Activated CD4-positive, alpha-beta memory T cell treated with anti-CD3 and anti-CD28 coated beads, Interleukin-2, amount 10 ng/mL, durations not matched to agents 7 days and 5 days (primary cell): ENCODE measurements at places on chromosomes 7 and 10. TPM values are rescaled to one million over a fixed set of nuclear protein-coding genes. Genes with fewer than 3 reads are reported as not detected.

DNA sequence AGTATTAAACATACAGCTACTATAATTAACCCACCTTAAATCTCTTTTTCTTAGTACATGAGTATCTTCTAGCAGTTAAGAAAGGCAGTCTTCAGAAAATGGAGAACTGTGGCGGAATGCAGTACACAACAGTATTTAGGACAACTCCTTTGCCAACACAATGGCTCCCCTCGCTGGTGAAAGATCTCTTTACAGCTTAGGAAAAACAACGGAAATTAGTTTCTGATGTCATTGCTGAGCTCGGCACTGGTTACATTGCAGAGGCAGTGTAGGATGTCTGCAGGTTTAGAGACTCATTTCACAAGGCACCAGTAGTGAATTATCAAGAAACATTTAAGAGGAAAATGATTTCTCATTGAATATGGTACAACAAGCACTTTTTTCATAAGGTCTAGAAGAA, 43.4 kb downstream of the GLRX3 start:
- H3K4me1 ChIP-seq = peaks cover 27% of the 10 kb centered on the region
- peaks cover 57% of the 10 kb centered on the region for H3K36me3 ChIP-seq
- no peak overlapping the region for H3K4me3 ChIP-seq

- no peaks in the 10 kb centered on the region for H3K27me3 ChIP-seq
- H3K4me3 ChIP-seq = no peak overlapping the region
- no peaks in the 10 kb centered on the region for H3K4me1 ChIP-seq
- no peak for DNase-seq
Measured at GRCh38 chr7:94834359-94834758, 73.0 kb upstream of the PPP1R9A start.

DNA sequence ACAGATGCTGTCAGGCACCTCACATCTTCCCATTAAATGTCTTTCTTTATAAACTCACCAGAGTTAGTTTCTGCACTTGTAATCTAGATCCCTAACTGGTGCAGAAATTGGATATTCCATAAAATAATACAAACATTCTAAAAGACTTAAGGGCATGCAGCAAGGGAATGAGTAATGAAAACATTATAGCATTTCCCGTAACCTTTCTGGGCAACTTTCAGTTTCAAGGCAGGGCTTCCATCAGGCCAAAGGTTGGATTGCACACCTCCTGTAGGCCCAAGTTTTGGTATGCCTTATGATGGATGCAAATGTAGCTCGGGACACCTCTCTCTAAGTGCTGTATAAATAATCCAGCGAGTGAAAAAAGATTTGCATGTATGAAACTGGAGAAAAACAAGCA, 129.9 kb upstream of the LYZL2 start:
- no peak overlapping the region for H3K4me3 ChIP-seq
- peaks cover 10% of the 10 kb centered on the region for H3K36me3 ChIP-seq
- H3K27me3 ChIP-seq = no peaks in the 10 kb centered on the region
- peaks cover 23% of the 10 kb centered on the region for H3K4me1 ChIP-seq

DNA sequence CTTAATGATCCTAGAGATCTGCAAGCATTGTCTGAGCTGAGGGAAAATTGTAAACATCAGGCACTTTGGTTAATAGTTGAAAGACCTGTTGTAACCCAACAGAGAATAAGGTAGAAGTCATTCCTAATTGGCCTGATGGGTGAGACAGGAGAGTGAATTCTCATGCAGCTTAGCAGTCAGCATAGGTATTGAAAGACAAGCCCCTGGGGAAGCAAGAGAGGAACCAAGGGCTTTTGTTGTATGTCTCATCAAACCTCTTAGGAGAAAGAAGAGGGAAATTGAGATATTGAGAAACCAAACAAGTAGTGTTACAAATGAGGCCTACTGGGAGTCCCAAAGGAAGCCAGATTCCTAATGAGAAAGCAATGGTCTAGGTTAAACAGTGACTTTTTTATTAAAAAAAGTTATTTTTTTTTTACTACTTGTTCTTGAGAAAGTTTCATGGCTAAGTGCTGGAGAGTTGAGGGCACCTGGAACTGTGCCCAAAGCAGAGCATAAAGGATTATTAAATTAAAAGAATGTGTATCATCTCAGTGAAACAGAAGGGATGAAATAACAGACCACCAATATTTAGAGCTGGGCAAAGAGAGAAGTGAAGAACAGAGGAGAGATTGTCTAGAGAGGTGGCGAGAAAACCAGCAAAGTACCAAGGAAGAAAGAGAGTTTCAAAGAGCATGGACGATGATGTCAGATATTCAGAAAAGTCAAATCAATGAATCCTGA, 168.9 kb downstream of the CDK14 start:
- no peak overlapping the region for H3K4me3 ChIP-seq
- no peaks in the 10 kb centered on the region for H3K27me3 ChIP-seq
- no peaks in the 10 kb centered on the region for H3K36me3 ChIP-seq
- H3K27ac ChIP-seq = no peak overlapping the region

DNA sequence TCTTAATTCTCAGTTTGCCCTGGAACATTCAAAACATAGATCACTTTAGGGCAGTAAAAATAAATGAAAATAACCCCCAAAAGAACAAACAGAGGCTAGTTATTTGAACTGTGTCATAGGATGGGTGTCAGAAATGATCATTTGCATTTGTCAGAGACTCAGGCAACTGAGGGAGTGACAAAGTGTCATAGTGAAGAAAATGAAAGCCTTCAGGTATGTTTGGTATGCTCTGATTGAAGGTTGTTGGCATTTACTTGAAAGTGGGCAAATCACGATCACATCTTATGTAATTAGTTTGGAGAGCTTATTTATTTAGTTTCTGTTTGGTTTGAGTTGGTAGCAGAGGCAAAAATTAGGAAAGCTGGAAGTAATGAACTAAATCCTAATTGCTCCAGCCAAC, 880.9 kb downstream of the ANKRD7 start:
- no peaks in the 10 kb centered on the region for H3K36me3 ChIP-seq
- DNase-seq = no peak
- H3K4me3 ChIP-seq = no peak overlapping the region
- no peaks in the 10 kb centered on the region for H3K27me3 ChIP-seq
- H3K4me1 ChIP-seq = no peaks in the 10 kb centered on the region
- H3K27ac ChIP-seq = no peak overlapping the region

- no peak for DNase-seq
- no peak overlapping the region for H3K4me3 ChIP-seq
- no peak overlapping the region for H3K27ac ChIP-seq
- peaks cover 14% of the 10 kb centered on the region for H3K27me3 ChIP-seq
- peaks cover 2% of the 10 kb centered on the region for H3K4me1 ChIP-seq
Measured at GRCh38 chr7:129213828-129214227, 11.0 kb upstream of the AHCYL2 start.

DNA sequence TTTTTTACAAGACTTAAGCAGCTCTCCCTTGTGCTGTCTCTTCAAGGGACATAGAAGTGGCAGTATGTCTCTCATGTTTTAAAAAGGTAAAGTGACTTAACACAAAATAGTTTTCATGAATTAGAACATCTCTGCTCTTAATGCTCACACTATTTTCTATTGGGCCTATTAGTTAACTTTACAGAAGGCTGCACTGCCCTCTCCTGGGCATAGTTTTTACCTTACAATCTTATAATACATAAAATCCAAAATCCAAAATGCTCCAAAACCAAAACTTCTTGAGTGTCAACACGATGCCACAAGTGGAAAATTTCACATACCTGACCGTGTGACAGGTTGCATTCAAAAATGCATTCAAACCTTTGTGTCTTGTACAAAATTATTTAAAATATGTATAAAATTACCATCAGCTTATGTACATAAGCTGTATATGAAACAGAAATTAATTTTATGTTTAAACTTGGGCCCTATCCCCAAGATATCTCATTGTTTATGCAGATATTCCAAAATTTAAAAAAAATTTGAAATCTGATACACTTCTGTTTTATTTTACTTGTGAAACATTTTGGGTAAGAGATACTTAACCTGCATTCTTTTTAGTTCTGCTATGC, 25.8 kb downstream of the TES start:
- H3K27me3 ChIP-seq = no peaks in the 10 kb centered on the region
- no peak overlapping the region for H3K4me3 ChIP-seq
- no peak overlapping the region for H3K27ac ChIP-seq
- peak; percentile 60 for DNase-seq
- H3K36me3 ChIP-seq = peaks cover 43% of the 10 kb centered on the region

- H3K4me1 ChIP-seq = peaks cover 63% of the 10 kb centered on the region
- DNase-seq = no peak
- no peak overlapping the region for H3K27ac ChIP-seq
- H3K36me3 ChIP-seq = peaks cover 47% of the 10 kb centered on the region
Measured at GRCh38 chr10:22702348-22702747, 12.0 kb downstream of the PIP4K2A start.

DNA sequence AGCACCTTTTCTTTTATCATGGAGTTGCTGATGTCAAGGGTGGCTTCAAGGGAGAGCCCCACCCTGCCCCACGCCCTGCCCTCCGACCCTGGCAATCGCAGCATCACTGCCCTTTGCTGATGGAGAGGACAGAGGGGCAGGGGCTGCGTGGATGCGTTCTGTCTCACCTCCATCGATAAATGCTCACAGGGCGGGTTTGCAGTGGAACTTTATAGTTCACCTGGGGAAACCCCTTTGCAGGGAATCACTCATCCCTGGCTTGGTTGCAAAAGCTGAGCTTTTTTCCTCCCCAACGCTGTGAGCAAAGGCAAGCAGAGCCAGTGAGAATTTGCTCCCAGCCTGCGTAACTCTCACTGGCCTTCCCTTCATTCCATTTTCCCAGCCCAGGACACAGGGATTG, 176.8 kb downstream of the WDR37 start:
- H3K36me3 ChIP-seq = peaks cover 3% of the 10 kb centered on the region
- no peak for DNase-seq
- no peak overlapping the region for H3K27ac ChIP-seq
- H3K4me1 ChIP-seq = no peaks in the 10 kb centered on the region

GRCh38 chr10:128908499-128908898, 558.5 kb upstream of the MGMT start:
- H3K27ac ChIP-seq = no peak overlapping the region
- no peaks in the 10 kb centered on the region for H3K27me3 ChIP-seq
- H3K4me3 ChIP-seq = no peak overlapping the region
- DNase-seq = no peak
- H3K4me1 ChIP-seq = peaks cover 7% of the 10 kb centered on the region
- no peaks in the 10 kb centered on the region for H3K36me3 ChIP-seq

DNA sequence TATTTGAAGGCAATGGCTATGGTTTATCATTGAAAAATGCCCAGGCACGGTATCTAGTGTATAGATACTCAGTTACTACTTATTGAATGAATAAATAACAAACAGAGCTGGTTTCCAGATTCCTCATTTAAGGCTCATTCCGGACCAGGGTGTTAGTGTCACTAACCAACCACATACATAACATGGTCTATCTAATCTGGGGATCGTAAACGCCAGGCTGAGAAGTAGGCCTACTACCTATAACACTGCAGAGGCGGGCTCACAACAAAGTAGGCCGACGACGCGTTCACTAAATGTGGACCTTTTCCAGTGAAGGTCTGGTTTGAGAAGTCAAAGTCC, 423 bp downstream of the LSM5 start:
- peak overlapping the region; percentile 93 for H3K27ac ChIP-seq
- no peaks in the 10 kb centered on the region for H3K27me3 ChIP-seq
- H3K4me3 ChIP-seq = peak overlapping the region; percentile 79
- peaks cover 39% of the 10 kb centered on the region for H3K4me1 ChIP-seq
- no peak for DNase-seq

- no peaks in the 10 kb centered on the region for H3K4me1 ChIP-seq
- no peak overlapping the region for H3K27ac ChIP-seq
- no peak for DNase-seq
Measured at GRCh38 chr10:85565381-85565780, 801.2 kb downstream of the GRID1 start.

GRCh38 chr10:132836248-132836831, 50.4 kb upstream of the NKX6-2 start:
- H3K27ac ChIP-seq = no peak overlapping the region
- H3K4me1 ChIP-seq = no peaks in the 10 kb centered on the region
- no peak overlapping the region for H3K4me3 ChIP-seq
- no peaks in the 10 kb centered on the region for H3K36me3 ChIP-seq
- no peaks in the 10 kb centered on the region for H3K27me3 ChIP-seq

GRCh38 chr10:47381427-47382379, 2.4 kb downstream of the ZNF488 start:
- no peak overlapping the region for H3K4me3 ChIP-seq
- peaks cover 21% of the 10 kb centered on the region for H3K4me1 ChIP-seq
- H3K27ac ChIP-seq = no peak overlapping the region
- H3K36me3 ChIP-seq = peaks cover 4% of the 10 kb centered on the region
- peak; percentile 5 for DNase-seq

DNA sequence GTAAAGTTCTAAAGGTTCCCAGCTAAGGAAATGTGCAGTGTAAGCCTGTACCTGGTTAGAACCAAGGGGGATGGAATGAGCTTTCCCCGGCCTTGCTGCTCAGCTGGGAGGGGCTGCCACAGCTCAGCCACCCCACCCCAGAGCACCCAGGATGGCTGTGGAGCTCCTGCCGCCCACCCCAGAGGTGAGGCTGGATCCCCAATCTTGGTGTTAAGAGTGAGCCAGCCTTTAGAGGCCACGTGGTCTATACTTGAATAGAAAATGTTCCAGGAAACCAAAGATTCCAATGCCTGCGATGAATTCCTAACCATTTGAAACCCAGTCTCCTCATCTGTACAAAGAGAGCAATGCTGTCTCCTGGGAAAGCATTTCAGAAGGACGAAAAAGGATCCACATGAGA, 16.5 kb downstream of the DIP2C start:
- no peak overlapping the region for H3K4me3 ChIP-seq
- H3K4me1 ChIP-seq = peaks cover 5% of the 10 kb centered on the region
- H3K27ac ChIP-seq = no peak overlapping the region
- H3K36me3 ChIP-seq = no peaks in the 10 kb centered on the region
- H3K27me3 ChIP-seq = peaks cover 16% of the 10 kb centered on the region
- no peak for DNase-seq

- no peak for DNase-seq
- H3K4me1 ChIP-seq = peaks cover 18% of the 10 kb centered on the region
- H3K36me3 ChIP-seq = no peaks in the 10 kb centered on the region
- no peak overlapping the region for H3K4me3 ChIP-seq
- peaks cover 23% of the 10 kb centered on the region for H3K27me3 ChIP-seq
- no peak overlapping the region for H3K27ac ChIP-seq
Measured at GRCh38 chr10:98338318-98338717, 70.3 kb upstream of the LOXL4 start.

DNA sequence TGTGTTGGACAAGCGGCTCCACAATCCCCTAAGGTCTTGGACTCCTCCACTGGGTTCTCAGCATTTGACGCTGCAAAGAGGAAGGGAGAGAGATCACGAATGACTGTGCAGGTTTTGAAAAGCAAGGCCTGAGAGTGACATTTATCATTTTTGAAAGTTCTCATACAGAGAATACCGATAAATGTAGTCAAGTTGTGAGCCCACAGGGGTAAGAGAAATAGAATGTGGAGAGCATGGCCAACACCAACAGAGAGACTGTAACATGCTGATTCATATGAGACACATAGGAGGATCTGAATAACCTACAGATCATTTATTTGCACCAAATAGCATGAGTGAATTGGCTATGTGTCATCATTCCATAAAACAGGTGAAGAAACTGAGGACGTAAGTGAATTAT, 230.5 kb upstream of the MBL2 start:
- H3K27me3 ChIP-seq = no peaks in the 10 kb centered on the region
- H3K4me1 ChIP-seq = no peaks in the 10 kb centered on the region
- no peak overlapping the region for H3K27ac ChIP-seq

GRCh38 chr10:34967335-34967880, 122.7 kb downstream of the CUL2 start:
- no peak for DNase-seq
- peaks cover 2% of the 10 kb centered on the region for H3K27me3 ChIP-seq
- H3K27ac ChIP-seq = no peak overlapping the region
- no peaks in the 10 kb centered on the region for H3K36me3 ChIP-seq

Gene P4HA1
- 48.1 TPM for total RNA-seq

Gene SLC13A1
- total RNA-seq = not detected

Gene ZNF365
- 0.23 TPM for total RNA-seq

Gene GPR146
- total RNA-seq = 10.1 TPM

Gene DNAJC12
- total RNA-seq = 4.1 TPM

Gene PANK1
- total RNA-seq = 4.7 TPM

Gene ETV1
- 3.6 TPM for total RNA-seq

Gene SLC16A12
- not detected for total RNA-seq

Gene HOXA13
- total RNA-seq = not detected
